Stimulated activated CD8-positive, alpha-beta memory T cell treated with anti-CD3 and anti-CD28 coated beads, Interleukin-2, amount 100 ng/mL, for 1 hour (primary cell): ENCODE measurements at places on chromosomes 5 and 9.

DNA sequence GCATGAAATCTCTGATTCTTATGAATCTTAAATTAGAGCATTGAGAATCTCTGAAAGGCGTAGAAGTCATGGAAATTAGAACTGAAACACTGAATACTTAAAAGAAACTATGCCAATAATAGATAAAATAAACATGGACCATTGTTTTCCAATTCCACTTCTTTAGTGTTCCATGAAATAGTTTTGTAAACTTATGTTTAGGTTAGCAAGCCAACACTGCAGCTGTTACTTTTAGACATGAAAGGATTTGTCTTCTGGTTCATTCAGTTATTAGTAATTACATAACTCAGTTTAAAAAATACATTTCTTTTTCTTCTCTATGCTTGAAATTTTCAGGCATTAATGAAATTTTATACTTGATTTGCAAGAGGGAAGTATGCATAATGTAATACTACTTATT lies 733.4 kb upstream of the NUDT12 start:
- DNase-seq = no peak

DNA sequence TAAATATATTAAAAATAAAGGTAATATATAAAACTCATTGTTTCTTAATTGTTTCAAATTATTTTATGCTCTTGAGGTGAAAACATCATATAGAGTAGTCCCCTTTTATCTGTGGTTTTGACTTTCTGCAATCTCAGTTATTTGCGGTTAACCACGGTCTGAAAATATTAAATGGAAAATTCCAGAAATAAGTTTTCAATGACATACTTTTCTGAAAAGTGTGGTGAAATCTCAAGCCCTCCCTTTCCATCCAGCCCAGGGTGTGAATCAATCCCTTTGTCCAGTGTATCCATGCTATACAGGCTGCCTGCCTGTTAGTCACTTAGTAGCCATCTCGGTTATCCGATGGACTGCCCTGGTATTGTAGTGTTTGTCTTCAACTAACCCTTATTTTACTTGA lies 546.7 kb upstream of the DMAC1 start:
- DNase-seq = no peak

- no peak for DNase-seq
These were observed 172.9 kb downstream of the CFAP90 start for GRCh38 chr5:7678030-7678429.

GRCh38 chr5:149802809-149803552 lies 72.9 kb downstream of the PPARGC1B start:
- no peak for DNase-seq

GRCh38 chr9:131630205-131630831 lies 85.0 kb downstream of the PRRT1B start:
- DNase-seq = no peak

DNA sequence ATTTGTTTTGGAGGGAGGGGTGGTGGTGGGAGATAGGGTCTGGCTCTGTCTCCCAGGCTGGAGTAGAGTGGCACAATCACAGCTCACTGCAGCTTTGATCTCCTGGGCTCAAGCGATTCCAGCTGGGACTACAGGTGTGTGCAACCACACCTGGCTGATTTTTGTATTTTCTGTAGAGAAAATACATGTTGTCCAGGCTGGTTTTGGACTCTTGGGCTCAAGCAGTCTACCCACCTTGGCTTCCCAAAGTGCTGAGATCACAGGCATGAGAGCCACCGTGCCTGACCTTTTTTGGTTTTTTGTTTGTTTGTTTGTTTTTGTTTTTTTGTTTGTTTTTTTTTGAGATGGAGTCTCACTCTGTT lies 15.4 kb downstream of the STXBP1 start:
- no peak for DNase-seq

GRCh38 chr5:761059-761771 lies 23.3 kb downstream of the ZDHHC11B start:
- DNase-seq = no peak

- no peak for DNase-seq
These were observed 275.2 kb upstream of the DMAC1 start for GRCh38 chr9:8074713-8075286.

DNA sequence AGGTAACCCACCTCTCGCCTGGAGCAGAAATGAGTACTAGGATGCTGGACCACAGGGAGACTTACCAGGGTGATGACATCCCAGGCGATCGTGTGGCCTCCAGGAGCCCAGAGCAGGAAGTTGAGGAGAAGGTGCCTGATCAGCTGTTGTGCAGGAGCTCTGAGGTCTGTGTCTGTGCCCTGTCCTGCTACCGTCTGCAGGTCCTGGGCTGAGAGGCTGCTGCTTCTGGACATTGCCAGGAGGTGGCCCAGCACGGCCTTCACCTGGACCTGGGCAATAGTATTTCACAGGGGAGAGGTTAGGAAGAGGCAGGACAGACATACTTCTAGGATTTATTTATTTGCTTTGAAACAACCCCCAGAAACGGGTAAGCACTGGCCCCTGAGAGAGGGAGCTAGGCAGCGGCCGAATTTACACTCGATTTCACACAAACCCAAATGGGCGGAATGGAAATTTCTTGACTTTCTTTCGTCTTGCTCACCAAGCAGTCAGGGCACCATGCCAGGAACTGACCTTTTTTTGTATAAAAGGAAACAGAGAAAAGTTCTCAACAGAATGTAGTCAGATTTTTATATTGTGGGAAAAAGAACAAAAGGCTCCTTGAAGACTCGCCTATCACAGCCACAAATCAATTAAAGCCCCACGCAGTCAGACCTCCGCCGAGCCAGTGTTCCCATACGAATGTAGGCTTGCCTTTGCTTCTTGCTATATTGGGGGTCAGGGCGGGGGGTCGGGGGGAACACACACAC lies 210.3 kb downstream of the FANCC start:
- DNase-seq = no peak

- no peak for DNase-seq
These were observed 89.0 kb downstream of the RFX3 start for GRCh38 chr9:3436629-3437420.

DNA sequence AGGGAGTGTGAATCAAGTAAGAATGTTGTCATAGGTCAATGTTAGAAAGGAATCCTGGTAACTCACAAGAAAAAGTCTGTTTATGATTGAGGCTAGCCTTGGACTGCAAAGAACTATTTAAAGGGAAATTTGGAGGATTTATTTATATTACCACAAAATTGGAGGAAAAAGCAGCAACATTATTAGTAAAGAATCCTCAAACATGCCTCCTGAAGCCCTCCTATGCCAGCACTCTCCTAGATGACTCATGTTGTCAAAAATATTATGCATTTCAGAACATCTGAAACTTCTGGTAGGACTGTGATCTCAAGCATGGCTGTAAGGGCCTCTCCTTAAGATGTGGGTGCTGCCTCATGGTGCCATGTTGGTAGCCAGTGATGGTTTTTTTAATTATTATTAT lies 628.5 kb downstream of the CHSY3 start:
- no peak for DNase-seq

DNA sequence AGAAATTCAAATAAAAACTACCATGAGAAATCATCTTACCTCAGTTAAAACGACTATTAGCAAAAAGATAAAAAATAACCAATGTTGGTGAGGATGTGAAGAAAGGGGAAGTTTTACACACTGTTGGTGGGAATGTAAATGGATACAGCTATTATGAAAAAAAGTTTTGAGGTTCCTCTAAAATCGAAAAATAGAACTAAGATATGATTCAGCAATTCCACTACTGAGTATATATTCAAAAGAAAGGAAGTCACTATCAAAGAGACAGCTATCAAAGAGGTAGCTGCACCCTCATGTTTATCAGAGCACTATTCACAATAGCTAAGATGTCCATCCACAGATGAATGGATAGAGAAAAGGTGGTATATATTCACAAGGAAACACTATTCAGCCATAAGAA lies 1888.4 kb downstream of the MAT2B start:
- DNase-seq = no peak

GRCh38 chr9:12735665-12736064 lies 39.2 kb upstream of the LURAP1L start:
- no peak for DNase-seq

- no peak for DNase-seq
These were observed 33.9 kb downstream of the SH3TC2 start for GRCh38 chr5:149028984-149029383.

DNA sequence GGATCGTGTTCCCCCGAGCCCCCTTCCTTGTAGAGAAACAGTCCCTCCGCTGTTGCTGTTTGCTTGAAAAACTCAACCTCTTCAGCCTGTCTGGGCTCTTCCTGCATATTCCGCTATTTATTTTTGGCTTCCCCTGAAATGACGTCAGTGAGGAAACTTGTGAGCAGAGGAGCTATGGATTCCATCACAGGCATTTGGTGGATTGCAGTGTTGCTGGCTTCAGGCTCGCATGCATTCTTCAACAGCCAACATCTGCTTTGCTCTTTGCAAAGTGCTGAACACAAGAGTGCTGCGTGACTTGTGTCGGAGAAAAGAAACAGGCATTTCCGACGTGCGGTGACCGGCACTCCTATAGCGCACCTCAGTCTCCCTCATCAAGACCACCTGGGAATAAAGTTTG lies 232.7 kb downstream of the RFK start:
- DNase-seq = no peak

DNA sequence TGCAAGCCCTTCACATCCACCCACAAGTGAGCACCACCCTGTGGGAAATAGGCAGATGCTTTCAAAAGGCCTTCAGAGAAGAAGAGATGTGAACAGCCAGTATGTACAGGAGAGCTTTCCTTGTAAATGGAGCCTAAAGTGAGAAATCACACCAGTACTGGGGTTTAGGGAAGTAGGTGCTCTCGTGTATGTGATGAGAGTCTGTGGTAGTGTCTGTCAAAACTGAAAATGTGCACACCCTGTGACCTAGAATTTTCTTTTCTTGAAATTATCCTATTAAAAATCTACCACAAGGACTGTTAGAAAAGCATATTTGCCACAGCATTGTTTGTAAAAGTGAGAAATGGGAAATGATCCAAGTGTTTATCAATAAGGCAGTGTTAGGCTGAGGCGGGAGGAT lies 16.6 kb downstream of the OTULINL start:
- no peak for DNase-seq

DNA sequence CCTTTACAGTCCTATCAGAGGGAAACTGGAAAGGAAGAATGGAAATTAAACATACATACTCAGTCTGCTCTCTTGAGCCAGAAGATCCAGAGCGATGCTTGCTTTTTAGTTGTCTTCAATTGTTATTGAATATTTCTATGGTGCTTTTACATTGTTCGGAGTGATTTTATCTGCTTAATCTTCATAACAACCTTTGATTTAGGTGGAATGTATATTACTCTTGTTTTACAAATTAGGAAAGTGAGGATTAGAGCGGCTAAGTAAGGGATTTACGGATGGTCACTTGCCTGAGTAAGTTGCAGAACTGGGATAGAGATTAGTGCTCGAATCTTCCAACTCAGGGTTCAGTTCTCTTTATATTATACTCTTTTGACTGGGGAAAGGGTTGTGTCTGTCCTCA lies 69.1 kb downstream of the PBX3 start:
- DNase-seq = no peak

- DNase-seq = peak; percentile 8
These were observed 35.9 kb downstream of the TGFBR1 start for GRCh38 chr9:99140685-99141314.

GRCh38 chr5:160466116-160466515 lies 44.5 kb downstream of the PTTG1 start:
- no peak for DNase-seq

- no peak for DNase-seq
These were observed 984.9 kb downstream of the TLE4 start for GRCh38 chr9:80556631-80557030.

- DNase-seq = no peak
These were observed 40.8 kb downstream of the ELL2 start for GRCh38 chr5:95920822-95921221.

DNA sequence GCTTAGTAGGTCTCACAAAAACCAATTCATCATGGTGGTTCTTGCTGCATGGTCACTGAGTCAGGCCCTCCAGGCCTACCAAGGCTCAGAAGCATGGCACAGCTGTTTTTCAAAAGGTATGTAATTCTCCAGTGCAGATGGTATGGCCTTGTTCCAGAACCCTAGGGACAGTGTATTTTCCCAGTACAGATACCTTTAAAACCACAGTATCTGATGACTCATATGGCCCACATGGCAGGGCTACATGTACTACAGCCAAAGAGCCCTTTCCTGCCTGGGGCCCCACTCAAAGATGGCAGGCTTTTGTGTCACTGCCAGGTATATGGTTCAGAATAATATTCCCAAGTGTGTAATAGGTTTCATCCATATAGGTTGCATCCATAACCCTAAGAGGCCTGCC lies 16.5 kb downstream of the CSF2 start:
- DNase-seq = no peak

GRCh38 chr9:133239533-133240090 lies 30.6 kb upstream of the OBP2B start:
- DNase-seq = no peak

- DNase-seq = no peak
These were observed 176.9 kb downstream of the RAB3C start for GRCh38 chr5:58759745-58760144.

- no peak for DNase-seq
These were observed 115.2 kb downstream of the SUSD1 start for GRCh38 chr9:112059966-112060320.

- DNase-seq = no peak
These were observed 2.3 kb upstream of the RASEF start for GRCh38 chr9:83065233-83065632.

GRCh38 chr9:14029806-14030374 lies 284.1 kb downstream of the NFIB start:
- no peak for DNase-seq

DNA sequence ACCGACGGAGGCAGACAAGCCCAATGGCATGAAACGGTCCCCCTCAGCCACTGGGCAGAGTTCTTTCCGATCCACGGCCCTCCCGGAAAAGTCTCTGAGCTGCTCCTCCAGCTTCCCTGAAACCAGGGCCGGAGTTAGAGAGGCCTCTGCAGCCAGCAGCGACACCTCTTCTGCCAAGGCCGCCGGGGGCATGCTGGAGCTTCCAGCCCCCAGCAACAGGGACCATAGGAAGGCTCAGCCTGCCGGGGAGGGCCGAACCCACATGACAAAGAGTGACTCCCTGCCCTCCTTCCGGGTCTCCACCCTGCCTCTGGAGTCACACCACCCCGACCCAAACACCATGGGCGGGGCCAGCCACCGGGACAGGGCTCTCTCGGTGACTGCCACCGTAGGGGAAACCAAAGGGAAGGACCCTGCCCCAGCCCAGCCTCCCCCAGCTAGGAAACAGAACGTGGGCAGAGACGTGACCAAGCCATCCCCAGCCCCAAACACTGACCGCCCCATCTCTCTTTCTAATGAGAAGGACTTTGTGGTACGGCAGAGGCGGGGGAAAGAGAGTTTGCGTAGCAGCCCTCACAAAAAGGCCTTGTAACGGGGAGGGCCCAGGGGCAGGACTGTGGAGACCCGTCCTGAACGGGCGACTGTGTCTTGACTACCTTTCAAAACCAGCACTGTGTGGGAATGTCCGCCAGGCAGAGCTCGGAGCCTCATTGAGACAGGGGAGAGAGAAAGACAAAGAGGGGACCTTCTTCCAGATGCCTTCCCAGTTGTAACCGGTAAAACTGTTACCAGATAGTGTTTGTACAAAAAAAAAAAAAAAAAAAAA lies 29.9 kb downstream of the CD180 start:
- peak; percentile 47 for DNase-seq
